ENCODE measurements at places on chromosomes 2 and 18. TPM values are rescaled to one million over a fixed set of nuclear protein-coding genes. Genes with fewer than 3 reads are reported as not detected.

The UGT1A3 gene
- total RNA-seq = not detected

The CCDC88A gene
- 11.0 TPM for total RNA-seq

The UPP2 gene
- not detected for total RNA-seq

The ALPP gene
- total RNA-seq = not detected

- no peak for DNase-seq
Observed at GRCh38 chr2:85668009-85668856, at the start of gene SFTPB. Gene SFTPB, minus strand, starts transcription at chr2:85668199. Its CDS starts 16 bp downstream, at chr2:85668183.

GRCh38 chr18:62071071-62071470 lies 115.8 kb downstream of the PIGN start:
- DNase-seq = no peak

GRCh38 chr2:150681120-150681804 lies 193.8 kb upstream of the RND3 start:
- DNase-seq = no peak

DNA sequence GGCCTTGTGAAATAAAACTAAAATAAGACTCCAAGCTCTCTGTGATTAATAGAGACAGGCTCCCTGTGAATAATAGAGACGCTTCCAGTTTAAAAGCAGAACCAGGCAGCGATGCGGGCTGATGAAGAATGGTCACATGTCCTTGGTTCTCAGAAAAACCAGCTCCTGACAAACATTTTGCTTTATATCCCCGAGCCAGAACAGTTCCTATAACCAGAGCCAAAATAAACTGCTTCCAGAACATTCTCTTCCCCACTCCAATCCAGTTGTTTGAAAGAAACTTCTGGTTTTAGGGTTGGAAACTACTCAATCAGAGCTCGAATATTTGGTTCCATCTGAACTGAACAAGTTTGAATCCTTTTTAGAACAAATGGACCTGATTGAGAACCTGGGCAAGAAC lies 213.7 kb downstream of the TSN start:
- DNase-seq = no peak

GRCh38 chr18:770583-770961 lies 41.5 kb downstream of the YES1 start:
- no peak for DNase-seq

- no peak for DNase-seq
Observed at GRCh38 chr18:23178661-23179081, 43.4 kb downstream of the CABLES1 start.

GRCh38 chr2:218229239-218229638 lies 12.2 kb downstream of the ARPC2 start:
- peak; percentile 33 for DNase-seq

- DNase-seq = no peak
Observed at GRCh38 chr2:86645752-86646151, 22.1 kb upstream of the RNF103 start.

DNA sequence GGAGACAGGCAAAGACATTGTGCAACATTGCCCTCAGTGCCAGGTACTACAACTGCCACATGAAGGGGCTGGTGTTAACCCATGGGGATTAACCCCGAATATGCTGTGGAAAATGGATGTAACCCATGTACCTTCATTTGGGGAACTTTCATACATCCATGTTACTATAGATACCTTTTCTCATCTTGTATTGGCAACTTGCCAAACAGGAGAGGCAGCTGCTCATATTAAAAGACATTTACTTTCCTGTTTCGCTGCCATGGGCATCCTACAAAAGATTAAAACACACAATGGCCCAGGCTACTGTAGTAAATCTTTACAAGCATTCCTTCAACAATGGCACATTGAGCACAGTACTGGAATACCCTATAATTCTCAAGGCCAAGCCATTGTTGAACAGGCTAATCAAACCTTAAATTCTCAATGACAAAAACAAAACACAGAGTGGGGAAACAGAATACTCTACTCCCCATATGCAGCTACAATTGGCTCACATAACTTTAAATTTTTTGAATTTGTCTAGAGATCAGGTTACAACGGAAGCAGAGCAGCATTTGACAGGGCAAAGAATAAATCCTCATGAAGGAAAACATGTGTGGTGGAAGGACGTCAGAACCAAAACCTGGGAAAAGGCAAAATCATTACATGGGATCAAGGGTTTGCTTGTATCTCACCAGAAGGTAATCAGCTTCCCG lies 1723.5 kb upstream of the LRRTM1 start:
- DNase-seq = no peak

DNA sequence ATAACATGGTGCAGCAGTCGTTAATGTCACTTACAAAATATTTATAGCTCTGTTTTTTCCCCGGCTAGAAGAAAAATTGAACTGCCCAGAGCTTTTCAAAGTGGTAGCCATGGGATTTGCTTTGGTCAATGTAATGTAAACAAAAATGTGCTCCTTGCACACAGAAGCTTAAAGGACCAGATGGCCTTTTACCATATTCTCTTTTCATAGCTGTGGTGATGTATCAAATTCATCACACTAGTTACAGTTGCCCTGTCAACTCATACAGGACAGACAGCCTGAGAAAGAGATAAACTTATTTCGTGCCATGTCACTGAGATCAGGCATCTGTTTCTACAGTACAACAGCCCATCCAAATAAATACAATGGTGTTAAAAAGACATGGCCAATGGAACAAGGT lies 368.1 kb upstream of the CDH19 start:
- DNase-seq = no peak

DNA sequence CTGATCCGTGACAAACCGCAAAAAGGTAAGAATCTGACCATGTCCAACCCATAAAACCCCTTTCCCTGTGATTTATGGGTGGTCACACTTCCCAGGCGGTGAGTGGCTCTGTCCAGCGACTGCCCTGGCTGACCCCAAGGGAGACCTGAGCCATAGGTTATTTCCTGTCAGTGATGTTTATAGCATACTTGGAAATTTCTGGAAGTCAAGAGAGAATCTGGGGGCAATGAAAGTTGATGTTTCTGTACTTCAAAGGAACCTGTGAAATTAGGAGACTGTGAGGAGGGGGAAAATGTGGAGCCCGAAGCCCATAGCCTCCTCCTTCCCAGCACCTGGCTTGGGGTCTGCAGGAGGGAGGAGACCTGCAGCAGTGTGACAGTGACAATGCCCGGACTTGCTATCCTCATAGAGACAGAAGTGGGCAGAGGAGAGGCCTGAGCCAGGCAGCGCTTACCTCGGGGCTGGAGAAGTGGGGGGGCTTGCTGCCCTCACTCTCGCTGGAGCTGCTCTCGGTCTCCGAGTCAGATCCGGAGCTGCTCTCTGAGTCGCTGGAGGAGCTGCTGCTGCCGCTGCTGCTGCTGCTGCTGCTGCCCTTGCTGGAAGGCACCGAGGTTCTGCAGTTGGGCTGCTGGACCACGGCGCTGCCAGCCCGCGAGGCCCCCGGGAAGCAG lies 111.3 kb upstream of the REV1 start:
- no peak for DNase-seq

- no peak for DNase-seq
Observed at GRCh38 chr2:197250084-197250397, 60.5 kb downstream of the ANKRD44 start.

- peak; percentile 5 for DNase-seq
Observed at GRCh38 chr2:239006622-239007285, 158.9 kb downstream of the TWIST2 start.

- DNase-seq = no peak
Observed at GRCh38 chr2:16330012-16330411, 335.6 kb downstream of the CYRIA start.

- no peak for DNase-seq
Observed at GRCh38 chr18:45166836-45167551, 448.3 kb upstream of the SLC14A2 start.
